NB4 (cell line): ENCODE measurements at places on chromosomes 4 and X.
A peak's percentile ranks its signal among the peaks of the same experiment; 100 is the strongest.

GRCh38 chr4:8247047-8247930, 22.3 kb upstream of the HTRA3 start:
- no peak for DNase-seq

GRCh38 chr4:119118397-119118796, 17.2 kb upstream of the MYOZ2 start:
- no peak for DNase-seq

DNA sequence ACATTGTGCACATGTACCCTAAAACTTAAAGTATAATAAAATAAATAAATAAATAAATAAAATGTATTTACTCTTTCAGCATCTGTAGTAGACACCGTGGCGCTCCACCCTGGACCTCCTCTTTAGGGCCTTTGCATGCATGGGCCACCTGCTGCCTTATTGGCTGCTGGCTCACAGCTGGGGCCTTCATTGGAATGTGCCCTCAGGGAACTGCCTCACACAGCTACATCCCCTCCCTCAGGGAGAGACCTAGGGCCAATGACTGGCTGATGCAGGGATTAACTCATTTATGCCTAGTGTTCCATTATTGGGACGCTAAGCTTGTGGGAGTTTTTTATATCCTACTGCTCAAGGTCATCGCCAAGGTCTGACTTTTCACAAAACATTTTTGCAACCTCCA, 302.9 kb upstream of the FTHL17 start:
- DNase-seq = no peak

GRCh38 chr4:34720571-34720970, 1523.7 kb downstream of the ARAP2 start:
- DNase-seq = peak; percentile 60

DNA sequence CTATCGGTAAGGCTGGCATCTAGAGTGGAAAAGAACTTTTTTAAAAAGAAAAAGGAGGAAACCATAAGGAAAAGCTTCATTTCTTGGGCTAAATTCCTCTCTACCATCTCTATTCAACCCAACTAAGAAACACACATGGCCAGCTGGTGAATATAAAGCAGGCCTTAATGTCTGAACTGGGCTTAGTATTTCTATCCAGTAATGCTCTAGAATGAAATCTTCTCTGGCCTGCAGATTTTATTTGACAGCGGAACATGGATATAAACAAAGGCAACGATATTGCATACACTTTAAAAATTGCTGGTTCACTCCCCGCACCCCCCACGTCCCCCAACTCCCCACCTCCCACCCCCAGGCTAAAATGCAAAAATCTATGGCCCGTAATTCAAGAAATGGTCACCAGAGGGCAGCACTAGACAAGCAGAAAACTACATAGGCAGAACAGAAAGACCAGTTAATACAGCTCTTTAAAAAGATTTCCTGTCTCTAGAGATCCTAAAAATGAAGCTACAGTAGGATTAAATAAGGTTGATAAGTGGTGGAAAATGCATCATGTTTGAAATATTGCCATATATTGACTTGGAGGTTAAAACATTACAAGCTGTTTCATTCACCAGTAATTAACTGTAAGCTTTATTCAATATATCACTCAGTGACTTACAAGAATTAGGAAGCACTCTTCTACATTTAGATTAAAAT, 155.2 kb upstream of the GALNT7 start:
- peak; percentile 69 for DNase-seq

GRCh38 chr4:134585972-134586371, 384.4 kb upstream of the PABPC4L start:
- no peak for DNase-seq

GRCh38 chr4:89171176-89171805, 60.0 kb downstream of the TIGD2 start:
- no peak for DNase-seq

GRCh38 chrX:134258202-134258601, 21.2 kb downstream of the CCDC160 start:
- DNase-seq = no peak

DNA sequence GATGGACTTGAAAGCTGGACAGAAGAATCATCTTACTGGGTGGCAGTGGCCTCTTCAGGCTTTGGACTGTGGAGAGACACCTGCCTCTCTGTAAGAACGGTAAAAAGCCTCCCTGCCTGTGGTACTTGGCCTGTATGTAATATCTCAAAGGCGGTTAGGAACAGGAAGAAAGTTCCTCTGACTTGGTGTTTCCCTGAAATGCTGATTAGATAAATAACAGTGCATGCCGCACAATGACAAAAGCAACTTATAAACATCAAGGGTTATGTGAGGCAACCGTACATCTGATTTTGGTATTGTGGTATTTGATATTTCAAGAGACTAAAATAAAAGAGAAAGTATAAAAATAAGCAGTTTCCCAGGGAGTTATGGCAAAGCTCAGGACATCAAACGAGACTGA, 92.4 kb upstream of the SORBS2 start:
- DNase-seq = no peak

DNA sequence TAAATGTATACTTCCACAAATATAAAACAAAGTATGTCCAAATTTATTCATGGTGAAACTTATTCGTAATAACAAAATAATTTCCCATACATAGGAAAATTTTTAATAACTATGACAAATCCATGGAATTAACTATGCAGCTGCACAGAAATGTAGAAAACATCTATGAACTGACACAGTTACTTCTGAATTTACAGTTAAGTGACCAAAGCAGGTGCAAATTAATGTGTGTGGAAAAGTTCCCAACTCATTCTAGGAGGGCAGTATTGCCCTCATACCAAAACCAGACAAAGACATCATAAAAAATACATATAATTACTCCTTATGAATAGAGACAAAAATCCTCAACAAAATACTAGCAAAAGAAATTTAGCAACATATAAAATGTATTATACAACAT, 12.5 kb downstream of the LDOC1 start:
- DNase-seq = no peak

DNA sequence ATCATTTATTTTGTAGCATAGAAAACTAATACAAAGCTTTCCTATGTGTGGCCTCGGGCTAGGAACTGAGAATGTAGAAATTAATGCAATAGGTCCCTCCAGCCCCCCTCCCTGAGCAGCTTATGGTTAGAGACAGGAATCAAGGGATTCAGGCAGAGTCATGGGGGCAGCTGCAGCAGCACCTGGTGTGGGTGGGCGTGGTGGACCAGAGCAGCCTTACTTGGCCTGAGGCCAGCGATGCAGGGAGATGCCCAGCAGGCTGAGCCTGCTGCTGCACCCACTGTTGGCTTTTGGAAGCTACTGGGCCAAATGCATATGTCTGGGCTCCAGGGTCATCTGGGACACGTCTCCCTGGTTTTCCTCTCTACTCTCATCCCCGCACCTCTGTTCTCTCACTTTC, 74.0 kb downstream of the STK32B start:
- no peak for DNase-seq

- DNase-seq = no peak
Measured at GRCh38 chr4:104501290-104501689, 6.6 kb upstream of the CXXC4 start.

DNA sequence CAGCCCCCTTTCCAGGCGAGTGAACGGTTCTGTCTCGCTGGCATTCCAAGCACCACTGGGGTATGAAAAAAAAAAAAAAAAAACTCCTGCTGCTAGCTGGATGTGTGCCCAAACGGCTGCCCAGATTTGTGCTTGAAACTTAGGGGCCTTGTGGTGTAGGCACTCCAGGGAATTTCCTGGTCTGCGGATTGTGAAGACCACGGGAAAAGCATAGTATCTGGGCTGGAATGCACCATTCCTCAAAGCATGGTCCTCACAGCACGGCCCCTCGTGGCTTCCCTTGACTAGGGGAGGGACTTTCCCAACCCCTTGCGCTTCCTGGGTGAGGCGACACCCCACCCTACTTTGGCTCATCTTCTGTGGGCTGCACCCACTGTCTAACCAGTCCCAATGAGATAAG, 516.8 kb upstream of the FAM241A start:
- no peak for DNase-seq

GRCh38 chr4:113880240-113881028, 99.0 kb downstream of the ARSJ start:
- DNase-seq = no peak

GRCh38 chr4:36310793-36311192, 29.4 kb downstream of the DTHD1 start:
- peak; percentile 97 for DNase-seq

GRCh38 chrX:13808293-13808692, 8.6 kb downstream of the GPM6B start:
- no peak for DNase-seq

DNA sequence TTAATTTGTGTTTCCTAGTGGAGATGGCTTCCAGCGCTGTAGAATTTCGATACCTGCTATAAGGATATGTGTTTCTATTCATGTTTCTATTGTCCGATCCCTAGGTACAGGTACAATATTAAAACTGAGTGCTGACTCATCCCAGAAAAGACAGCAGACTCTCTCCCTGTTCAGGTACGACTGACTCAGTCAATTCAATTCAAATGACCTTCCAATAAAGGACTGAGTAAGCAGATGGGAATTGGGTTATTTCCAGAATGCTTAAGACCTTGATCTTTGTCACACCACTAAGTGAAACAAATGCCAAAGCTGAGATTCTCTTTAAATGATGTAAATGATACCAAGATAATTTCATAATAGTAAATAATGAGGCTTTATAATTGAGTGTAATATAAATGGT, 1596.9 kb downstream of the RPA4 start:
- no peak for DNase-seq

GRCh38 chr4:24668956-24669355, 84.6 kb upstream of the DHX15 start:
- no peak for DNase-seq

GRCh38 chr4:177119021-177119471, 190.6 kb upstream of the NEIL3 start:
- no peak for DNase-seq

- no peak for DNase-seq
Measured at GRCh38 chr4:29560452-29560851, 1159.7 kb upstream of the PCDH7 start.

GRCh38 chr4:74670583-74670982, 123.7 kb downstream of the BTC start:
- no peak for DNase-seq

GRCh38 chrX:13212191-13212651, 107.6 kb downstream of the ATXN3L start:
- peak; percentile 5 for DNase-seq

DNA sequence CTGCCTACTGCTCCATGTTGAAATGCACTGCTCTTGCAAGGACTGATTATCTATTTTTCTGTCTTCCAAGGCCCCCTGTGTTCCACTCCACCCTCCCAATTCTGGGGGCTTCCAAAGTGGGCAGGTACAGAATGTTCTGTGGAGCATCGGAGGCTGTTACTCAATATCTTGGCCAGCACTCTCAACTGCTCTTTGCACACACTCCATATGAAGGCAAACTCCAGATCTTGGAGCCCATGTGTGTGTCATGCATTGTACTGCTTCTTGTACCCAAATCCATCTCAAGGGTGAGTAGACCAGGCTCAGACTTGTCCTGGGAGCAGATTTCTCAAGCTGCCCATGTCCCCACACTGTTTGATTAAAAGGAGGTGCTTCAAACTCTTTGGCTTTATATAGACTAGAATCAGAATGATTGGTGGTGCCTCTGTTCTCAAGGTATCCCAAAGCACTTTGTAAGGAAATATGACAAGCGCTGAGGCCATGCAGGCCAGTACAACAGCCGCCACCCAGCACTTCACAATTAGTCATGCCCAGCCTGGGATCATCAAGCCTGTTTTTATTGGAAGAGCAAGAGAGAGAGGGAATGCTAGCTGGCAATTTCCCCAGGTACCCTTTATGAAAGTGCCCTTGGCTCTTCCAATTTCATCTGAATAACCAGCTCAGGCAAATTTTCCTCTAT, 44.3 kb downstream of the AR start:
- no peak for DNase-seq

DNA sequence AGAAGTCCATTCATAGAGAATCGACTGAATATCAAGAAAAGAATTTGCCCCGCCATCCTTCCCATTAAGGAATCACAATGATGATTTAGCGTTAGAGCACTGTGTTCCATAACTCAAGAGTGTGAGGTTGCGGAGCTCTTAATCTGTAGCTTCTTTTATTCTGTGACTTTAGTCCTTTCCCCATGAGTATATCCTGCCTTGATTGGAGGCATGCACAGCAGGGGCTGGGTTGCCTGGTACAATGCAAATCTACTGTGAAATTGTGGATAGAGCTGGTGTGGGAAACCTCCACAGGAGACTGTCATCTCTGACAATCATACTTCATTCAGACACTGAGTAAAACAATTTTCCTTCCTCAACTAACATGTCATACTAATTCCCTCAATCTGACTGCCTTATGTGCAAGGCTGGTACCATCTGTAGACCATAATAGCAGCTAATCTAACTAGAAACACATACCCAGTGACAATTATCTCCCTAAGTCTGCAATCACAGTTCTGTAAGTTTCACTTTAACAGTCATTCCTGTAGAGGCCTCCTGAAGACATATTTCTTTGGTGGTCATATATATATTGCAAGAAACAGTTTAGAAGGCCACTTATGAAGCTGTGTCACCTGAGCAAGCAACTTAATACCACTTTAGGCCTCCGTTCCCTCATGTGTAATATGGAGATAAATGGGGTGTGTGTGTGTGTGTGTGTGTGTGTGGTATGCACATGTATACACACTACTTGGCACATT, 355.2 kb upstream of the FAM241A start:
- no peak for DNase-seq

- DNase-seq = no peak
Measured at GRCh38 chrX:39728025-39728424, 369.7 kb downstream of the BCOR start.

DNA sequence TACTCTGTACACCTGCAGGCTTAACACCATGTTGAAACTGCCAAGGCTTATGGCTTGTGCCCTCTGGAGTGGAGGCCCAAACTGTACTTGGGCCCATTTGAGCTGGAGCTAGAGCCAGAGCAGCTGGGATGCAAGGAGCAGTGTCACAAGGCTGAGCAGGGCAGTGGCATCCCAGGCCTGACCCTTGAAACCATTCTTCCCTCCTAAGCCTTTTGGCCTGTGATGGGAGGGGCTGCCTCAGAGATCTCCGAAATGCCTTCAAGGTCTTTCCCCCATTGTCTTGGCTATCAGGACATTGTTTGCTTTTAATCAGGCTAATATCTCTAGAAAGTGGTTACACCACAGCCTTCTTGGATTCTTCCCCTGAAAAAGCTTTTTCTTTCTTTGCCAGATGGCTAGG, 10.9 kb upstream of the PNMA5 start:
- no peak for DNase-seq

DNA sequence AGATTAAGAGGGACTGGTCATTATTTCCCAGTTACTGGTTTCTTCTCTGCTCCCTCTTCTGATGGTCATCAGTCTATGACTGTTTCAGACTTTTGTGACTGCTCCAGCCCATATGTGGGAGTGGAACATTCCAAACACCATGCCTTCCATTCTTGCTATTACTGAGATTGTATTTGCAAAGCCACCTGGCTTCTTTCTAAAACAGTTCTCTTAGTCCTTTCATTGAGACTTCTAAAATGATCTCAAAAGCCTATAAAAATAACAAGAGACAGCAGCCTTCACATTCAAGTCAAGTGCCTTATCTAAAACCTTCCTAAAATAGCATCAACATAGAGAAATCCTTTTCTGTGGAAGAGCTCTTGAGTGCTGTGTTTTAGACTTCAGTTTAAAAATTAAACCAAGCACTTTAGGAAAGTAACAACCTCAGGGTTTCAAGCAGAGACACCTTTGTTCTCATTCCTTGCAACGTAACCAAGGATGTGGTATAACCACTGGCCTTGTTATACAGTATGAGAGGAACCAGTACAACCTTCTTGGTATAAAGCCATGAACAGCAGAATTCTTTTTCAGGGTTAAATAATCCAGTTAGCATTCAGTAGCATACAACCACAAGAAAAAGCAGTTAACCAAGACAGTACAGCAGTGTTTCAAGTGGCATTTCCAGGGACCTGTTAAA, 97.1 kb downstream of the NFKB1 start:
- DNase-seq = no peak
